ENCODE measurements at places on chromosomes 16 and 17. TPM values are rescaled to one million over a fixed set of nuclear protein-coding genes. Genes with fewer than 3 reads are reported as not detected.

Gene NME1
- total RNA-seq = 106 TPM

Gene DUS2
- 18.8 TPM for total RNA-seq

Gene MEOX1
- 1.1 TPM for total RNA-seq

Gene CALB2
- total RNA-seq = 2.2 TPM

Gene GPR142
- 6.6 TPM for total RNA-seq

Gene TMEM238L
- total RNA-seq = not detected

Gene CBLN1
- 0.62 TPM for total RNA-seq

Gene KRT32
- total RNA-seq = not detected

Gene WNT9B
- total RNA-seq = 0.98 TPM

Gene PIK3R6
- total RNA-seq = not detected

Gene ACSM2A
- not detected for total RNA-seq

Gene CLEC18C
- total RNA-seq = 0.17 TPM

Gene CLEC3A
- not detected for total RNA-seq

DNA sequence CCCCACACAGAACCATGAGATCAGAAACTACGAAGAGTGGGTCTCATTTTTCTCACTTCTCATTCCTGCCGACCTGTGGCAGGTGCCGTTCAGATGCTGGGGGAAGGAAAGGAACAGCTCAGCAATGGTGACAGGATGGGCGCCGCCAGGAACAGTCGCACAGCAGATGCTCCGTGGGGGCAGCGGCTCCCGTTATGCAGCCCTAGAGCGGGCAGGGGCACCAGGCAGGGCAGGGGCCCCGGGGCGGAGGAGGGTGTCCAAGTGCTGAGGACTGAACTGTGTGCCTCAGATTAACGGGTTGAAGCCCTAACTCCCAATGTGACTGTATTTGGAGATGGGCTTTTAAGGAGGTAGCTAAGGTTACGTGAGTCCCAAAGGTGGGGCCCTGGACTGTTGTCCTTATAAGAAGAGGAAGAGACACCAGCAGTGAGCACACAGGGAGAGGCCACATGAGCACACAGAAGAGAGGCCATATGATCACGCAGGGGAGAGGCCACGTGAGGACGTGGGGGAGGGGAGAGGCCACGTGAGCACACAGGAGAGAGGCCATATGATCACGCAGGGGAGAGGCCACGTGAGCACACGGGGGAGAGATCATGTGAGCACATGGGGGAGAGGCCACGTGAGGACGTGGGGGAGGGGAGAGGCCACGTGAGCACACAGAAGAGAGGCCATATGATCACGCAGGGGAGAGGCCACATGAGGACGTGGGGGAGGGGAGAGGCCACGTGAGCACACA is 95.7 kb upstream of the METRNL start:
- no peak overlapping the region for H3K4me3 ChIP-seq
- DNase-seq = no peak
- H3K4me1 ChIP-seq = peaks cover 8% of the 10 kb centered on the region
- no peak overlapping the region for H3K27ac ChIP-seq
- peaks cover 6% of the 10 kb centered on the region for H3K36me3 ChIP-seq
- H3K27me3 ChIP-seq = no peaks in the 10 kb centered on the region

GRCh38 chr16:56617212-56618085 is 8.1 kb upstream of the MT1E start:
- peak; percentile 26 for DNase-seq
- H3K27ac ChIP-seq = no peak overlapping the region
- H3K4me3 ChIP-seq = peak overlapping the region; percentile 45
- peaks cover 91% of the 10 kb centered on the region for H3K27me3 ChIP-seq

DNA sequence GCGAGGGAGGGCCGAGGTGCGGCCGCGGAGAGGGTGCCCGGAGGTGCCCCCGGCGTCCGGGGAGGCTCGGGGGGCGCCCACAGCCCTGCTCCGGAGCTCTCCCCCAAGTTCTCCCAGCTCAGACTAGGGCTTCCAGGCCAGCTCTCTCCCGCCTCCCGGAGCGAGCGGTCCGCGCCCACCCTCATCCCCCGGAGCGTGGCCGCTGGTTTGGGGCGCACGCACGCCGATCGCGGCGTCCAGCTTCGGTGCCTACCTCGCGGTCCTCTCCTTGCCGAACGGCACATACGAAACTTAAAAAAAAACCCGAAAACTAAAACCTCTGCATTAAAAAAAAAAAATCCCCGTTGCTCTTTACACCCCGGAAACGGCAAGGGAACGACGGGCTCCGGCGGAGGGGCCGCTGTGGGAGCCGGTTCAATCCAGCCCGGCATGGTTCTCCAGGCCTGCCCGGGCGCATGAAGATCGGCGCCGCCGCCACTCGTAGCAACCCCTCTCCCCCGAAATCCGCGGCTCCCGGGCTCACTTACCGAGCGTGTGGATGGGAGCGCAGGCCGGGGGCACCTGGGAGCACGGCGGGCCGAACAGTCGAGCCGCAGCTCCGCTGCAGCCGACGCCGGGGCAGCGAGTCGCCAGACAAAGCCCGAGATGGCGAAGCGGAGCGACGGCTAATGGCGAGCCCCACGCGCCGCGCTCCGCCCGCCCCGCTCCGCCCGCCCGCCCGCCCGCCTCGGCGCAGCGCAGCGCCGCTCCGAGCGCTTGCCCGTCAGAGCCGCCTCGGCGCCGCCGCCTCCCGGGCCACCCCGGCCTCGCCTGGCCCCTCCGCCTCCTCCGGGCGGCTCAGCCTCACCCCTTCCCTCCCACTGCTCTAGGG is 973 bp upstream of the UBTF start:
- DNase-seq = peak; percentile 39
- peaks cover 14% of the 10 kb centered on the region for H3K4me1 ChIP-seq
- H3K27me3 ChIP-seq = no peaks in the 10 kb centered on the region
- H3K27ac ChIP-seq = peak overlapping the region; percentile 95
- H3K4me3 ChIP-seq = peak overlapping the region; percentile 91
- peaks cover 7% of the 10 kb centered on the region for H3K36me3 ChIP-seq

DNA sequence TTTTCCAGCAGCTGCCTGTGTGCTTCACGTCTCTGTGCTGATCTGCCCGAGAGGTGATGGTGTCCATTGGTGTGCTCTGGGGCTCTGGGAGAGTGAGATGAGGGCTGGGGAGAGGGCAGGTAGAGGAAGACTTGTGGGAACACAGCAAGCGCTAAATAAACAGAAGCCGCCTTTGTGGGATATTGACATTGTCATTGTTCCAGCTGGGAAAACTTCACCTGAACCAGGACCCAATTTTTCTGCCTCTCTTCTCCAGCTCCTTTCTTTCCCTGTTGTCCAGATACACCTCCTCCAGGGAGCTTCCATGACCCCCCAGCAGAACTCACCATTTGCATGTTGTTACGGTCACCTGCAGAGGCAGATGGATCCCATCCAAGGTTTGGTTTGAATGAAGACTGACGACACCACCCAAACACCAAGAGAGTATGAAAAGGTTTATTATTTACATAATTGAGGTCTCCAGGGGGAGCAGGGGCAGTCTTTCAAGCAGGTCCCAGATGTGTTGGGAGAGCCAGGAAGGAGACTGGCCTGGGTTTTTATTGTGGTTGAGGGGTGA is 3.6 kb upstream of the ITGA3 start:
- no peak overlapping the region for H3K27ac ChIP-seq
- H3K27me3 ChIP-seq = peaks cover 23% of the 10 kb centered on the region
- H3K36me3 ChIP-seq = no peaks in the 10 kb centered on the region
- H3K4me1 ChIP-seq = peaks cover 27% of the 10 kb centered on the region
- DNase-seq = no peak
- no peak overlapping the region for H3K4me3 ChIP-seq

GRCh38 chr16:81723098-81723723 is 55.9 kb upstream of the PLCG2 start:
- DNase-seq = no peak
- no peaks in the 10 kb centered on the region for H3K36me3 ChIP-seq
- no peaks in the 10 kb centered on the region for H3K4me1 ChIP-seq

DNA sequence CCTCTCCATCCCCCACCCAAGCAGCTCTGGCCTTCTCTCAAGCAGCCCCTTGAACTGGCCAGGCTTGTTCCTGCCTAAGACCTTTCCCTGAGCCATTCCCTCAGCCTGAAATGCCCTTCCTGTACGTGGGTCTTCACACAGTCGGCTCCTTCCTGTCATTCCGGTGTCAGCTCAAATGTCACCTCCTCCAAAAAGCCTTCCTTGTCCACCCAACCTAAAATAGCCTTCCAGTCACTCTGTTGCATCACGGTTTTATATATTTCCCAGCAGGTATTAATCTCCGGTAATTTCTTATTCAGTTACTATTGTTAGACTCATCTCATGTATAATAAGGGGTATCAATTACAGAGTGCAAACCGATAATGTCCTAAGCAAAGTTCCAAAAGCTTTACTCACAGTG is 51.8 kb downstream of the C17orf67 start:
- no peaks in the 10 kb centered on the region for H3K36me3 ChIP-seq
- DNase-seq = no peak
- H3K27ac ChIP-seq = no peak overlapping the region
- H3K4me1 ChIP-seq = peaks cover 16% of the 10 kb centered on the region

DNA sequence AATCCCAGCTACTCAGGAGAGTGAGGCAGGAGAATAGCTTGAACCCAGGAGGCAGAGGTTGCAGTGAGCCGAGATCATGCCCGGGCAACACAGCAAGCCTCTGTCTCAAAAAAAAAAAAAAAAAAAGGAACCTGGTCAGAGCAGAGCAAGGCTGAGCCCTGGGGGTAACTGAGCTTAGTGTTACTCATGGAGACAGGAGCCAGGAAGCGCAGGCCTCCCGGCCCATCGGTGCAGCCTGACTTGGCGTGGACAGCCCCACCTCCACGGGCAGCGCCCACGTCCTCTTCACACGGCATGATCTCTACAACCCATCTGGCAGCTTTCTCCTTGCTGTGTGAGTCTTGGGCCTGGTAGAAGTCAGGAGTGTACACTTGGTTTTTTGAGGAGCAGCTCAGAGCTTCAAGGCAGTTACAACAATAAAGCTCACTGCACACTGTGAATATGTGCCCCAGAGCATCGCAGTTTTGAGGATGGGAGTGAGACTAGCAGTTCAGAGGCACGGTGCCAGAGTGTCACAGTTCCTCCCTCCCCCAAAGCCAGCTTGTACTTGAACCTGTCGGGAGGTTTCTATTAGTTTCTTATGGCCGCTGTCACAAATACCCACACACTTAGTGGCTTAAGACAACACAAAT is 129.9 kb downstream of the RAP1GAP2 start:
- peaks cover 64% of the 10 kb centered on the region for H3K4me1 ChIP-seq
- peak overlapping the region; percentile 90 for H3K27ac ChIP-seq
- H3K4me3 ChIP-seq = peak overlapping the region; percentile 37
- DNase-seq = no peak
- no peaks in the 10 kb centered on the region for H3K27me3 ChIP-seq

- peaks cover 15% of the 10 kb centered on the region for H3K4me1 ChIP-seq
- H3K36me3 ChIP-seq = no peaks in the 10 kb centered on the region
- no peak for DNase-seq
- no peak overlapping the region for H3K27ac ChIP-seq
Observed at GRCh38 chr17:80257716-80258213, 2.9 kb upstream of the RNF213 start.

DNA sequence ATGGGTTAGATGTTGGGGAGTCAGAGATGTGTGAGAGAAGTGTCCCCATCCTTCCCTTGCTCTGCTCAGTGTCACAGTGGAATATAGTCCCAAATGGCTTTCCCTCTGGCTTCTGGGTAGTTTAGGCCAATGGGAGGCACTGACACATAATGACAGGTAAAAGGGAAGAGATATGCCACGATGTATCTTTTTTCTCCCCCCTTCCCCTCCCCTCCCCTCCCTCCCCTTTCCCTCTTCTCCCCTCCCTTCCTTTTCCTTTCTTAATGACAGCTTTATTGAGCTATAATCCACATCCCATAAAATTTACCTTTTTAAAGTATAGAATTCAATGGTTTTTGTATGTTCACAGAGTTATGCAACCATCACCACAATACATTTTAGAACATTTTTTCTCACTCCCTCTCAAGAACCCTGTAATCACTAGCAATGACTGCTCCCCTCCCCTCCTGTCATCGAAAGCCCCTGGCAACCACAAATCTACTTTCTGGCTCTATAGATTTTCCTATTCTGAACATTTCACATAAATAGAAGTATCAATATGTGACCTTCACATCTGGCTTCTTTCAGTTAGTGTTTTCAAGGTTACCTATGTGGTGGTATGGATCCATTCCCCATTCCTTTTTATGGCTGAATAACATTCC is 617 bp upstream of the CCR7 start:
- no peak for DNase-seq
- no peaks in the 10 kb centered on the region for H3K4me1 ChIP-seq
- H3K36me3 ChIP-seq = no peaks in the 10 kb centered on the region
- no peak overlapping the region for H3K4me3 ChIP-seq

GRCh38 chr17:933312-934073 is 46.1 kb downstream of the NXN start:
- peaks cover 3% of the 10 kb centered on the region for H3K36me3 ChIP-seq
- H3K4me3 ChIP-seq = no peak overlapping the region
- peak overlapping the region; percentile 71 for H3K27ac ChIP-seq
- H3K4me1 ChIP-seq = peaks cover 30% of the 10 kb centered on the region
- no peak for DNase-seq

DNA sequence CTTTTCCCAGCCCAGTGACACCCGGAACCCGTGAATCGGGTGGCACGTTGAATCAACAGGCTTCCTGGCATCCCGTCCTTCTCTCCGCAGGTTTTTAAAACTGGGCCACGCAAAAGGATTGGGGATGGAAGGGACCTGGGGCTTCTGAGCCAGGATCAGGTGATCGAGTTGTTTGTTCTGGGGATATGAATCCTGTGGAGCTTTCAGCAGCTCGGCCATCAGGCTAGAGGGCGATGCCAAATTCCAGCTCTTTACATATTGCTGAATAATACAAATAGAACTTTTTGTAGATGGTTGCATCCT is 473 bp downstream of the SUPT6H start:
- DNase-seq = no peak
- no peaks in the 10 kb centered on the region for H3K27me3 ChIP-seq
- peaks cover 32% of the 10 kb centered on the region for H3K36me3 ChIP-seq
- H3K4me1 ChIP-seq = peaks cover 25% of the 10 kb centered on the region

GRCh38 chr17:14756479-14756878 is 455.6 kb downstream of the HS3ST3B1 start:
- H3K4me3 ChIP-seq = no peak overlapping the region
- peaks cover 8% of the 10 kb centered on the region for H3K27me3 ChIP-seq
- peak overlapping the region; percentile 51 for H3K27ac ChIP-seq

DNA sequence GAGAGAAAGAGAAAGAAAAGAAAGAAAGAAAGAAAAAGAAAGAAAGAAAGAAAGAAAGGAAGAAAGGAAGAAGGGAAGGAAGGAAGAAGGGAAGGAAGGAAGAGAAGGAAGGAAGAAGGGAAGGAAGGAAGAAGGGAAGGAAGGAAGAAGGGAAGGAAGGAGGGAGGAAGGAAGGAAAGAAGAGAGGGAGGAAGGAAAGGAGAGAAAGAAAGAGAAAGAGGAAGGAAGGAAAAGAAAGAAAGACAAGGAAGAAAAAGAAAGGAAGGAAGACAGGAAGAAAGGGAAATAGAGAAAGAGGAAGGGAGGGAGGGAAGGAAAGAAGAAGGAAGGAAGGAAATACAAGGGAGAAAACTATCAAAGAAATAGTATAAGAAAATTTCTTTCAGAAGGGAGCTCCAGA is 7.2 kb upstream of the KRTAP4-7 start:
- H3K27ac ChIP-seq = no peak overlapping the region
- peaks cover 9% of the 10 kb centered on the region for H3K27me3 ChIP-seq
- no peak for DNase-seq
- no peak overlapping the region for H3K4me3 ChIP-seq
- no peaks in the 10 kb centered on the region for H3K4me1 ChIP-seq
- no peaks in the 10 kb centered on the region for H3K36me3 ChIP-seq

- no peak for DNase-seq
- no peaks in the 10 kb centered on the region for H3K27me3 ChIP-seq
- H3K36me3 ChIP-seq = no peaks in the 10 kb centered on the region
Observed at GRCh38 chr16:89374393-89374960, 115.9 kb downstream of the ANKRD11 start.

- peaks cover 2% of the 10 kb centered on the region for H3K36me3 ChIP-seq
- H3K27me3 ChIP-seq = no peaks in the 10 kb centered on the region
- no peak overlapping the region for H3K4me3 ChIP-seq
- H3K27ac ChIP-seq = no peak overlapping the region
- H3K4me1 ChIP-seq = peaks cover 48% of the 10 kb centered on the region
Observed at GRCh38 chr16:14489460-14489859, 140.6 kb downstream of the PARN start.
